ENCODE measurements at places on chromosomes 6 and 20. TPM values are rescaled to one million over a fixed set of nuclear protein-coding genes. Genes with fewer than 3 reads are reported as not detected.

- no peak for DNase-seq
- no peak overlapping the region for H3K27ac ChIP-seq
- no peaks in the 10 kb centered on the region for H3K36me3 ChIP-seq
- no peak overlapping the region for H3K4me3 ChIP-seq
- no peaks in the 10 kb centered on the region for H3K4me1 ChIP-seq
- no peaks in the 10 kb centered on the region for H3K27me3 ChIP-seq
Observed at GRCh38 chr6:13763740-13764381, 50.5 kb downstream of the MCUR1 start.

The ACTL10 gene
- 1.4 TPM for total RNA-seq

The SNRPB gene
- 141 TPM for total RNA-seq

The TCFL5 gene
- total RNA-seq, result 29.5 TPM

- H3K27ac ChIP-seq, result peak overlapping the region; percentile 34
- peaks cover 12% of the 10 kb centered on the region for H3K4me1 ChIP-seq
- H3K27me3 ChIP-seq, result no peaks in the 10 kb centered on the region
Observed at GRCh38 chr6:138545621-138545980, 46.3 kb upstream of the NHSL1 start.

DNA sequence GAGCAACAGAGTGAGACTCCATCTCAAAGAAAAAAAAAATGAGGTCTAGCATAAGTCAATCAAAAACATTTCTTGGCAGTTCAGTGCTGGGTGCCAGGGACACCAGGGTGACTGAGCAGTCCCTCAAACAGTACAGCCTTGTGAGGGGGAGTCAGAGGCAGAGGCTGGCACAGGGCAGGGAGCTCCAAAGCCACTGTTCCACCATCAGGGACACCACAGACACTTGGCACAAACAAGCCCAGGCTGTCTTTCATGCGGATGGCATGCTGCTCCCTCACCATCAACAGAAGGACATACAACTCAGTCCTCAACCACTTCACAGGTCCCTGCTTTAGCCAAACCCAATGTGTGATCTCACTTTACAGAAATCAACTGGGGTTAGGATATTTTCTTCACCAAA, 36.0 kb upstream of the GRM4 start:
- no peak overlapping the region for H3K27ac ChIP-seq
- H3K4me3 ChIP-seq, result no peak overlapping the region
- H3K36me3 ChIP-seq, result no peaks in the 10 kb centered on the region
- no peak for DNase-seq

DNA sequence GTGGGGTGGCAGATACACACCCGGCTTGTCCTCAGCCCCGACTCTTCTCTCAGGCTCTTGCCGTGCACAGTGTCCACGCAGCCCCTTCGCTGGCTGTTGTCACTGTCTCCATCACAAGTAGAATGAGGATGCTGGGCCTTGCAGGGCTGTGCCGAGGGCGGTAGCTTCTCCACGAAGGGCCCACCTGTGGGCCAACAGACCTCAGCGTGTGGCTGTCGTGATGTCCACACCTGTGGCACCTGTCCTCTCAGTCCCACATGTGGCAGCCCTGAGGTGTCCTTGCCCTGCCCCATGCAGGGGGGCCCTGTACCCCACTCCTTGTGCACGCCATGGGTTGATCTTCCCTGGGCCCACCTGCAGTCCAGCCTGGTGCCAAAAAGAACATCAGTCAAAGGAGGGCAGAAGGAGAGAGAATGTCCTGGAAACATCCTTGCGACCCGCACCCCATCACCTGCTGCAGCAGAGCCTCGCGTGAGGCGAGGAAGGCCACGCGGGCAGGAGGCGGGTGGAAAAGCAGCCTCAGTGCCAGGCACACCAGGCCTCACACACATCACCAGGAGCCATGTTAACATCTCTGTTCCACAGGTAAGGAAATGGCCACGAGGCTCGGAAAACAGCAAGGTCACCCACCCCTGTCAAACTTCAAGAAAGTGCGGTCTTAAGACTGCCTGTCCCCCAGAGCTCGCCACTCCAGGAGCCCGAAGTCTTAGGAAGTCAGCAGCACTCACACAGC, 22.3 kb upstream of the AFDN start:
- peaks cover 13% of the 10 kb centered on the region for H3K27me3 ChIP-seq
- no peak for DNase-seq
- H3K4me1 ChIP-seq, result no peaks in the 10 kb centered on the region

DNA sequence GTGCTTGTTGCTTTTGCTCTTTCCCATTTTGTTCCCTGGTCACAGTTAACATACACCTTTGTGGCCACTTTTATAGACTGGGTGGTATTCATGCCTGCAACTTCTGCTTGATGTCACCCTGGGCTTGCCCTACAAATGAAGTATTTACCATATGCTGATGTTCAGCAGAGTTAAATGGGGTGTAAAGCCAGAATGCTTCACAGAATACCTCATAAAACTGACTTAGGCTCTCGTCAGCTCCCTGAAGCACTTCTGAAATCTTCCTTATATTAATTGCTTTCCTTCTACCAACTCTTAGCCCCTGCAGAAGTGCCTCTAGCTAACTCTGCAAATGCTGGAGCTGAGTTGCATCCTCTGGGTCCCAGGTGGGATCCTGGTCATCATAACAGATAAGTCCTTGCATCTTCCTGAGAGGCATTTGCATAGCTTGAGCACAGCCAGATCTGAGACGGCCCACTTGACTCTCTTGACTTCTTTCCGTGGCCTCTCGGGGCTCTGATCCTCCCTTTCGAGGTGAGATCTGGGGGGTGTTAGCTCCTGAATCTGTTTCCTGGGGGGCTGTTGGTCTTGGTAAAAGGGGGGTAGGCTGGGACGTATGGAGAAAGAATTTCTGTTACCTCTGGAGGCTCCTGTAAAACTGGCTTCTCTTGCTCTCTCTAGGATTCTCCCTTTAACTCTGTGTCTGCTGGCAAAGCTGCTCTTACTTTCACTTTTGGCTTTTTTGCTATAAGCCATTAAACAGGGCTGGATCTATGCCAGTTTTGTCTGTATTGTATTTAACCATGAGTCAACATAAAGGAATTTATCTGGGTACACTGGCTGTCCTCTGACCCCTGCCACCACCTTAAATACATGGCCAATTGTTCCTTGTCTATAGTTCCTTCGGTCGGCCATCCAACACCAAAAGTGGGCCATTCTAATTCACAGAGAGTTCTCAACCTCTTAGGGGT, 223.0 kb upstream of the SYNCRIP start:
- H3K36me3 ChIP-seq, result no peaks in the 10 kb centered on the region
- peak overlapping the region; percentile 50 for H3K4me3 ChIP-seq
- H3K4me1 ChIP-seq, result peaks cover 39% of the 10 kb centered on the region
- DNase-seq, result peak; percentile 77

DNA sequence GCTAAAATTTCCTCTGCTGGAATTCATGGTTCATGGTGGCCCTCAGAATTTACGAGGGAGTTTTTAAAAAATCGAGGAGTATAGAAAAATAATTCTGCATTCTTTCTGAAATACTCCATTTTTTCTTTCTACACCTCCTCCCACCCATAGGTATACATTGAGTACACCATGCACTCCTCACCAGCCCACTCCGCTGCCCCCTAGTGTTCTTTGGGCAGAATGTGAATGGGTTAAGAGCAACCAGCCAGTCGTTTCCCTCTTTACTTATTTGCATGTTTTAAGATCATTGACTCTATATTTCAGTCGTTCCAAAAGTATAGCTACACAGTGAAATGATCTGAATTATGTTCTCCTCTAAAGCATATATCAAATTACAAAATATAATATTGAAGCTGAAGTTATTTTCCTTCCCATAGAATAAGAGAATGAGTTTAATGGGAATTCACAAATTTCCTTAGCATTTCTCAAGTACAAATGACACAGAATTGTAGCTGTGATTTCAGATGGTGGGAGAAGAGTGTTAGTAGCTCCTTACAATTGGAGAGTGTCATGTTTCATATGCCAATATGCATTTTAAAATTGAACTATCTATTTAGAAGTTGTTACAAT, 977.7 kb upstream of the SLC35B3 start:
- H3K4me3 ChIP-seq, result no peak overlapping the region

The FBXO30 gene
- total RNA-seq, result 14.7 TPM

The VSTM2L gene
- total RNA-seq, result 16.7 TPM

The SCRT2 gene
- not detected for total RNA-seq

- no peak overlapping the region for H3K4me3 ChIP-seq
- no peak for DNase-seq
- H3K27ac ChIP-seq, result no peak overlapping the region
- no peaks in the 10 kb centered on the region for H3K4me1 ChIP-seq
- no peaks in the 10 kb centered on the region for H3K36me3 ChIP-seq
Observed at GRCh38 chr20:57188056-57188455, 78.4 kb downstream of the BMP7 start.

DNA sequence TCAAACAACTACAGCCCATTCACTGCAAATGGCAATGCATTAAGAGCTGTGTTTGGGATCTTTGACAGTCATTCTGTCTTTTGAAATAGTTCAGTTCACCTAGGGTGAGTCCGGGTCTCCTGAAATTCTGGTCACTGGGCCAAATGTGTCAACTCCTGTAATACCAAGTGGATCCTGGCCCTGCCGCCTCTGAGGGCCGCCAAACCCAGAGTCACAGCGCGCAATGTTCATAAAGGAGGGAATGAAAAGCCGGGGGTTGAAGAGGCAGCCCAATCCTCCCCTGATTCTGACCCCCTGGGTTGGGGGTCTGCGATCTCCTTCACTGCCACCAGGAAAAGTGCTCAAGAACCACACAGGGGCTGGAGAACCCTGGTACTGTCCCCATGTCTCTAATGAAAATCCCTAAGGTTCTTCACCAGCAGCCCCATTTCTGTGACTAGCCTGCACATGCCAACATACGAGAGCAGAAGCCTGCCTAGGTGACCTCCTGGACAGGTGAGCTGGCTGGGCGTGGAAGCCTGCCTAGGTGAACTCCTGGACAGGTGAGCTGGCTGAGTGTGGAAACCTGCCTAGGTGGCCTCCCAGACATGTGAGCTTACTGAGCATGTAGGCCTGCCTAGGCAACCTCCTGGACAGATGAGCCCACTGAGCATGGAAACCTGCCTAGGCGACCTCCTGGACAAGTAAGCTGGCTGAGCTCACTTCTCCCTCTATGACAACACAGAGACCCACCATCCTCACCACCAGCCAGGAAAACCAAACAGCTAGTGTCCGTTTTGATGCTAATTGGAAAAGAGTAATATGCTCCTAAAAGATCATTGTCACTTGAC, 16.1 kb upstream of the APMAP start:
- H3K36me3 ChIP-seq, result peaks cover 89% of the 10 kb centered on the region
- H3K4me1 ChIP-seq, result no peaks in the 10 kb centered on the region
- H3K27ac ChIP-seq, result no peak overlapping the region
- H3K4me3 ChIP-seq, result no peak overlapping the region
- no peaks in the 10 kb centered on the region for H3K27me3 ChIP-seq
- DNase-seq, result no peak

- no peaks in the 10 kb centered on the region for H3K36me3 ChIP-seq
- H3K4me1 ChIP-seq, result peaks cover 78% of the 10 kb centered on the region
- no peak overlapping the region for H3K27ac ChIP-seq
- no peak overlapping the region for H3K4me3 ChIP-seq
- no peak for DNase-seq
Observed at GRCh38 chr6:156978948-156979347, 201.8 kb downstream of the ARID1B start.

- peaks cover 20% of the 10 kb centered on the region for H3K4me1 ChIP-seq
- no peaks in the 10 kb centered on the region for H3K36me3 ChIP-seq
- H3K4me3 ChIP-seq, result peak overlapping the region; percentile 49
- no peaks in the 10 kb centered on the region for H3K27me3 ChIP-seq
- H3K27ac ChIP-seq, result peak overlapping the region; percentile 64
Observed at GRCh38 chr6:151325075-151326050, 66.0 kb downstream of the ZBTB2 start.

DNA sequence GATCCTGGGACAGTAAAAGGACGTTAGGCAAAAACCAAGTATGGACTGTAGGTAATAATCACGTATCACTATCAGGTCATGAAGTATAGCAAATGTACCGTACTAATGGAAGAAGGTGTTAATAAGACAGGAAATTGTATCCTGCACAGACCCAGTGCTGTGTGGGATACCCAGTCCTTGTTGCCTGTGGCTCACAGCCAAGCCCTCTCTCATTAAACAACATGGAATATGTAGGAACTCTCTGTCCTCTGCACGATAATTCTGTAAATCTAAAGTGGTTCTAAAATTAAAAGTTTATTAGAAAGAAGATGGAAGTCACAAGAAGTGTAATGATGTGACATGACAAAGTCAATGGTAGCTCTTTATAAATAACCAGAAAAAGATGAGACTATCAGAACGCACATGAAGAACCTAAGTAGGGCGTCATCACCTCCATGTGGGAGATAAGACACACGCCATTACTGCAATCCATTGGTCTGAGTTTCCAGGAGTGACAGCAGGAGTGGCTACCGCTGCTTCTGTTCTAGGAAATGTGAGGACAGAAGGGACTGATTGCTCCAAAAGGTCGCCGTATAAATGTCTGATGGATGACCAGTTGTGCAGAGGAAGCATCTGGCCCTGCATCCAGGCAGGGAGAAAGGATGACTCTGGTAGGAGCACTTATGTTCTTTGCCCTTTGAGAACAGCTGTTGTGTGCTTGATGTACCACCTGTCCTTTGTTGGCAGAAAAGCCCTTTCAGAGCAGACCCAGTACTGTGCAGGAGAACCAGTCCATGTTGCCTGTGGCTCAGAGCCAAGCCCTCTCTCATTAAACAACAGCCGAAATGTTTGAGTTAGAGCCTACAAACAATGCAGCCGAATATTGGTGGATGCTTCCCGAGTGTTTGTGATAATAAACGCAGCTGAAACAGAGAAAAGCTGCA, 125.6 kb downstream of the FIG4 start:
- H3K4me1 ChIP-seq, result no peaks in the 10 kb centered on the region
- peaks cover 30% of the 10 kb centered on the region for H3K36me3 ChIP-seq
- H3K27ac ChIP-seq, result no peak overlapping the region

The GPX5 gene
- total RNA-seq, result not detected

GRCh38 chr20:4800131-4800530, 78.4 kb downstream of the PRND start:
- H3K27ac ChIP-seq, result no peak overlapping the region
- peaks cover 13% of the 10 kb centered on the region for H3K4me1 ChIP-seq
- no peaks in the 10 kb centered on the region for H3K27me3 ChIP-seq
